ENCODE measurements at places on chromosomes 6 and 20.

GRCh38 chr6:134850721-134851305 lies 99.1 kb downstream of the ALDH8A1 start:
- no peaks in the 10 kb centered on the region for H3K4me1 ChIP-seq
- H3K27ac ChIP-seq: no peak overlapping the region
- no peaks in the 10 kb centered on the region for H3K27me3 ChIP-seq
- no peak for DNase-seq
- H3K4me3 ChIP-seq: no peak overlapping the region

DNA sequence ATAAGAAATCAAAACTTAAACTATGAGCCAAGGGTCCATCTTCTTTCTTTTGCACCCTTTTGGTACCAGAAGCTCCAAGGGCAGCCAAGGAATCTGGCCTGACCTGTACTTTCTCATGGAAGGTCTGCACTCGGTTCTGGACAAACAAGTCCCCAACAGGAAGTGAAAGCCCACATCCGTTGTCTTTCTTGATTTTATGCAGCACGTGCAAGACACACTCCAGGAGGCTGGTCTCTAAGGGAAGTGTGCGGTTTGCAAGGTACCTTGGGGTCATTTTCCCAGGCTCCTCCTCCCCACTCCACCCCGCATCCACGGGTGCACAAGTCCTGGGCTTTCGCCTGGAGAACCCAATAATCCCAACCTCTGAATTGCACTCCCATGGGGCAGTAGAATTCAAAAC lies 101.9 kb downstream of the NFATC2 start:
- no peaks in the 10 kb centered on the region for H3K27me3 ChIP-seq
- no peak overlapping the region for H3K27ac ChIP-seq
- DNase-seq: no peak
- no peak overlapping the region for H3K4me3 ChIP-seq
- no peaks in the 10 kb centered on the region for H3K36me3 ChIP-seq

DNA sequence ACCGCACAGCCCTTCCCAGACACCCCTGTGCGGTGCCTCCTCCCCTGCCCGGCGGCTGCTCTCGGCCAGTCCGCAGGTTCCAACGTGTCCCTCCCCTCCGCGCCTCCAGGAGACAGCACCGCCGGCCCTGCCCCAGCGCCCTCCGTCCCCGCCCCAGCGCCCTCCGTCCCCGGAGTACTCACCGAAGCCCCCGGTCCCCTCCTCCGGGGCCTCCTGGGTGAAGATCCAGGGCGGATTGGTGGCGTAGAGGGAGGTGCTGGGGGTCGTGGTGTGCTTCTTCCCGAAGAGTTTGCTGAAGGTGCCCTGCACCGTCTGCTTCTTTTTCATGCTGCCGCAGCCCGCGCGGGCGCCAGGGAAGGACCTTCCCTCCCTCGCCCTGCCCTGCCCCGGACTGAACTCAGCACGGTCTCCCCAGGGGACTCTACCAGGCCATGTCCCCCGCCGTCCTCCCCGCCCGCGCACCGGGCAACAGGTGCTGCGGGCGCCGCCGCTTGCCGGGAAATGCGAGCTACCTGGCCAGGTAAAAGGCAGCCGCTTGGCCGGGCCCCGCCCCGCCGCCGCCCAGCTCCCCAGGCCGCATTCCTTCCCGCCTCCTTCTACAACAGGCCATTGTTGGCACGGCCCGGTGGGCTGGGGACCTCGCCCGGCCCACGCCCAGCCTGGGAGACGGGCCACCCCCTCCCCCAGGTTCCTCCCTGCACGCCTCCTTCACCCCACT lies at the start of gene C6orf132:
TSS of gene C6orf132 (minus strand) at position 503 of the 718 bp plus-strand sequence. CDS start at position 327, 176 bp downstream.
- H3K4me3 ChIP-seq: peak within 1 kb of the TSS; percentile 39
- peaks cover 19% of the 10 kb centered on the region for H3K27me3 ChIP-seq
- no peaks in the 10 kb centered on the region for H3K36me3 ChIP-seq
- no peaks in the 10 kb centered on the region for H3K4me1 ChIP-seq
- H3K27ac ChIP-seq: peak within 1 kb of the TSS; percentile 26

- peaks cover 75% of the 10 kb centered on the region for H3K36me3 ChIP-seq
- no peak for DNase-seq
- no peak overlapping the region for H3K27ac ChIP-seq
- no peaks in the 10 kb centered on the region for H3K4me1 ChIP-seq
- no peak overlapping the region for H3K4me3 ChIP-seq
- no peaks in the 10 kb centered on the region for H3K27me3 ChIP-seq
These were observed 30.5 kb downstream of the FBXO9 start for GRCh38 chr6:53095716-53096115.

- no peaks in the 10 kb centered on the region for H3K4me1 ChIP-seq
- H3K4me3 ChIP-seq: no peak overlapping the region
- no peaks in the 10 kb centered on the region for H3K27me3 ChIP-seq
- DNase-seq: no peak
- H3K36me3 ChIP-seq: no peaks in the 10 kb centered on the region
- H3K27ac ChIP-seq: no peak overlapping the region
These were observed 34.8 kb downstream of the PPP1R16B start for GRCh38 chr20:38840053-38840893.

DNA sequence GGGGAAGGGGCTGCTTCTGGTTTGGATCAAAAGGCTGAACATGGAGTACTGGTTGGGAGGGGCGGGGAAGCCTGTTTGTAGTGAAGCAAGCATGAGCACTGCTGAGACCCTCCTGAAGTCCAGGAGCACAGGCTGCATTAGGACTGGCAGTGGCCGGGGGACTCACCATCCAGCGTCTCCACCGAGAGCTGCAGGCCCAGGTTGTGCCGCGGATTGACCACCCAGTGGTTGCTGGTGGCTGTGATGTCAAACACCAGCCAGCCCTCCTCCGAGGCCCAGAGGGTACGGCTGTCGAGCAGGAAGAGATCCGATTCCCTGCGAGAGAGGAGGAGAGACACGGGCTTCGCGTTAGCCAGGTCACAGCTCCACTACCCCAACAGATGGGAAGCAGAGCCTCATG lies 64.1 kb downstream of the BMP7 start:
- H3K4me1 ChIP-seq: no peaks in the 10 kb centered on the region
- no peak for DNase-seq
- no peak overlapping the region for H3K4me3 ChIP-seq

DNA sequence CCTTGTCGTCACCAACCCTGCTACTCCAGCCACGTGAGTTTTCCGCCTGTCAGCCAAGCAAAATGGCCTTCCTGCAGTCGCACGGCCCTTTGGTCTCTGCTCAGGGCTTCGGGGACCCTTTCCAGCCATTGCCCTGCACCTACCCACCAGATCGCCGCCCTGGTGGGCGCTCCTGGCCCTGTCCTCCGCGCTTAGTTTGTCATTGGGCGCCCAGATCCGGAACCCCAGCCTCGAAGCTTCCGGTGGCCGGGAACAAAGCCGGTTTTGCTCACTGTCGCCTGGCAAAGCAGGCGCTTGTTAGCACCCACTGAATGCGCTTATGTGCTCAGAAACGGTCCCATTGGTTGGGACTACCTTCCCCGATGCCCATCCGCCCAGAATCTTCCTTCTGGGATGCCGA lies 536 bp downstream of the ZFP57 start:
- H3K27ac ChIP-seq: no peak overlapping the region
- no peaks in the 10 kb centered on the region for H3K27me3 ChIP-seq
- no peaks in the 10 kb centered on the region for H3K4me1 ChIP-seq
- no peak overlapping the region for H3K4me3 ChIP-seq
- no peak for DNase-seq

GRCh38 chr6:42049116-42049809 lies 1.1 kb upstream of the TAF8 start:
- no peaks in the 10 kb centered on the region for H3K36me3 ChIP-seq
- H3K4me1 ChIP-seq: peaks cover 69% of the 10 kb centered on the region
- no peaks in the 10 kb centered on the region for H3K27me3 ChIP-seq
- peak overlapping the region; percentile 78 for H3K4me3 ChIP-seq
- DNase-seq: peak; percentile 70

DNA sequence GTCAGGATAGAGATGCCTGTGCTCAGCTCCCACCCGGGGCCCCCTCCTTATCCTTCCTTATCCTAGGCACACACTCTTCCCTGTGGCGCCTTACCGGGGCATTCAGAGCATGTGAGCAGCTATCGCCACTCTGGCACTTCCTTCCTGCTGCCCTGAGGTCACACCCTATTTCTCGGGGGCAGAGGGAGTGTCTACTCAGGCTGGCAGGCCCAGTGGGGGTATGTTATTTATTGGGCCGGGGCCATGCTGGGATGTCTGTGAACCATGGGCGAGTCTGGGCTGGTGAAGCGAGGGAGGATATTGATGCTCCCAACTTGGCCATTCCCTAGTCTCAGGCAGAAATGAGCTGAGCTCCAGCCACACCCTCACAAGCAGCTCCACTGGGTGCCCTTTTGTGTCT lies 3.9 kb upstream of the LY6G6D start:
- H3K27ac ChIP-seq: no peak overlapping the region
- H3K4me3 ChIP-seq: no peak overlapping the region
- DNase-seq: no peak
- no peaks in the 10 kb centered on the region for H3K27me3 ChIP-seq

GRCh38 chr6:160088784-160089533 lies 32.7 kb upstream of the SLC22A1 start:
- no peaks in the 10 kb centered on the region for H3K27me3 ChIP-seq
- H3K27ac ChIP-seq: peak overlapping the region; percentile 73
- no peaks in the 10 kb centered on the region for H3K4me1 ChIP-seq
- H3K4me3 ChIP-seq: no peak overlapping the region
- peaks cover 58% of the 10 kb centered on the region for H3K36me3 ChIP-seq

- H3K27me3 ChIP-seq: no peaks in the 10 kb centered on the region
- DNase-seq: no peak
- H3K27ac ChIP-seq: peak overlapping the region; percentile 70
- no peaks in the 10 kb centered on the region for H3K4me1 ChIP-seq
- no peaks in the 10 kb centered on the region for H3K36me3 ChIP-seq
- no peak overlapping the region for H3K4me3 ChIP-seq
These were observed 257.5 kb downstream of the ARID1B start for GRCh38 chr6:157034436-157035230.

DNA sequence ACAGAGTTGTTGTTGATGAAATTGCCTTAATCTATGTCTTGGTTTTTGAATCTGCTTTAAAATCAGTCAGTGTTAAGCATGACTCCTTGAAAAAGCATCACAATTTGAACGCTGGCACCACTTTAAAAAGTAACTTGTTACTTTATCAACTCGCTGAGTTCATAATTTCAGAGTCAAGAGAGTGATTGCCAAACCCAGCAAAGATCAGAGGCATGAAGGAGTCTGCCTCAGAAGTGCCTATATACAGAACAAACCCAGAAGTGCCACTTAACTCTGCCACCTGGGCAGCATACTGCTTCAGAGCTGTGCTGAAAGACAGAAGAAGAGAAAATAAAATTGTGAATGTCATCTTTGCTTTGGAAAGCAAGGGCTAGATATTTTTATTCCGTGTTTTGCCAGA lies 73.6 kb upstream of the HCRTR2 start:
- no peaks in the 10 kb centered on the region for H3K4me1 ChIP-seq
- no peak overlapping the region for H3K27ac ChIP-seq
- no peak for DNase-seq
- H3K4me3 ChIP-seq: no peak overlapping the region
- H3K36me3 ChIP-seq: no peaks in the 10 kb centered on the region

- no peak overlapping the region for H3K27ac ChIP-seq
These were observed 100.9 kb downstream of the RNF144B start for GRCh38 chr6:18488004-18488403.

DNA sequence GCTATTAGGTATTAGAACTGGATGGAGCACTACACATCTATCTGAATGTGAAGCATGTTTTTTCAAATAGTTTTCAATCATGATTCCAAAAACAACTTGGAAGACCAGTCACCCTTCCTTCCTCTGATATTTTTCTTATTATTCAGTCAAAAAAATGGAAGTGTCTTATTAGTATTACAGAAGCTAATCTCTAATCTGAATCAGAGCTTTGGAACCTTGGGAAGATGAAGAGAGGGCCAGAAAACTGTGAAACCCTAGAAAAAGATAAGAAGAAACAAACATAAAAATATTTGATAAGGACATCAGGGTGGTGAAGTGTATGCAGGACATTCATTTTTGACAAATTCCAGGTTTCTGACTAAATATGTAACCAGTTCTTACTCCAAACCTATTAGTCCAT lies 166.3 kb upstream of the PRSS16 start:
- no peak for DNase-seq
- H3K4me1 ChIP-seq: no peaks in the 10 kb centered on the region
- no peaks in the 10 kb centered on the region for H3K27me3 ChIP-seq
- H3K27ac ChIP-seq: no peak overlapping the region
- no peaks in the 10 kb centered on the region for H3K36me3 ChIP-seq

DNA sequence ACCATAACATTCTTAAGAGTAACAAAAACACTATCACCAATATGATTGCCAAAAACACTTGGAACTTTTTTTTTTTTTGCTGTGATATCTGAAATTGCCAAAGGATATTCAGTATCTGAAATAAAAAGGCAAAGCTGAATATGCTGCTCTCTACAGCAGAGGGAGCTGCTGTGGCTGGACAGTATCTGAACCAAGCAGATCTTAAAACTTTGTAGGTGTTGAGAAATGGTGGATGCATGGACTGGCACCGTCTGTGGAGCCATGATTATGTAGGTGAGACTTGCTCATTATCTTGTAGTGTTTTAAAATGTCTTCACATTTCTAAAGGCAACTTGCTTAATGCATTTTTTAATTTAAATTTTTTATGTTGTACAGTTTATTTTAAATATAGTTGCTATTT lies 9.2 kb downstream of the PDCD2 start:
- no peaks in the 10 kb centered on the region for H3K4me1 ChIP-seq
- no peak for DNase-seq
- no peak overlapping the region for H3K4me3 ChIP-seq
- H3K27ac ChIP-seq: no peak overlapping the region

DNA sequence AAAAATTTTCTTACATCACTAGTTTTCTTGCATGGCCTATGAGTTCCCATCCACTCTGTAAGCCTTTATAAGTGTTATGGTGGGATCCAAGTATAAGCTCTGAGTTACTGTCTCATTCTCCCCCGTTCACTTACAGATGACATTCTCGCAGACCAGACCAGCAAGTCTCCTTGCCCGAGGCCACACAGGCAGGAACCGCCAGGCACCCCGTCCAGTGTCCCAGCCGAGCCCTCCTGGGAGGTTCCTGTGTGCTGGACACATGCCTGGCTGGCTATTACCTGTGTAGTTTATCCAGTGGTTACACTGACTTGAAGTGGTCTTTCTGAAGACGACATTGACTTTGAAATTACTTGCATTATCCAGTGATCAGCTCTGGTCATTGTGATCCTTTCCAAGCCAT lies 234.8 kb upstream of the QKI start:
- no peak overlapping the region for H3K4me3 ChIP-seq
- H3K36me3 ChIP-seq: no peaks in the 10 kb centered on the region
- no peak overlapping the region for H3K27ac ChIP-seq
- H3K27me3 ChIP-seq: no peaks in the 10 kb centered on the region

DNA sequence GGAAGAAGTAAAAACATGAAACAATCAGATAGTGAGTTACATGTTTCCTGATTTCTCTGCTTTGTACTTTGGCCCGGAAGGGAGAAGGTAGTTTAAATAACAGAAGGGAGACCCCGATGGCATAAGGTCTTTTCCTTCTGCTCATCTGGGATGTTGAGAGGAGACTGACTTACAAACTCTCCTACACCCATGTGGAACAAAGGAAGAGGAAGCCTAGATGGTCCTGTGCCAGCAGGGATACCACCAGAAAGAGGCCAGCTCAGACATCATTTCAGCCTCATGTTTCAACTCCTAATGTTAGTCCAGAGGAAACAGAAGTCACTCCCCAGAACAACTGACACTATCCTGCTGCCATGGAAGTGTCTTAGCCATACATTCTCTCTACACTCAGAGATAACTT lies 250.7 kb upstream of the NOX3 start:
- no peaks in the 10 kb centered on the region for H3K36me3 ChIP-seq
- H3K4me1 ChIP-seq: no peaks in the 10 kb centered on the region
- H3K27ac ChIP-seq: no peak overlapping the region
- DNase-seq: no peak
- no peak overlapping the region for H3K4me3 ChIP-seq

All from sigmoid colon (tissue), 7 donors.